ENCODE measurements at places on chromosomes 12 and 14.

- DNase-seq, result peak; percentile 50
Measured at GRCh38 chr14:54730156-54730961, 163.4 kb downstream of the SAMD4A start.

DNA sequence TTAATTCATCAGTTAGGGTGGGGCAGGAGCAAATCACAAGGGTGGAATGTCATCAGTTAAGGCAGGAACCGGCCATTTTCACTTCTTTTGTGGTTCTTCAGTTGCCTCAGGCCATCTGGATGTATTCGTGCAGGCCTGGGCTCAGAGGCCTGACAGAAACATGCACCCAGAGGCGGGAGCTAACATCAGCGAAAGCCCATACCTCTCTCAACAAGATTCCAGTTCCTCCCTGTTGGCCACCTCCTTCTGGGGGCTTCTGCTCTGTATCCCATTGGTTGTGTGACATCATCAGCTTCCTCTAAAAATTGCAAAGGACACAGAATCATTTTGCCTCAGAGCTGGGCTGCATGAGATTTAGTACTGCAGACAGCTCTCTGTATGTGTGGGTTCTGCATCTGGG lies 134.3 kb downstream of the ZNF664 start:
- no peak for DNase-seq

DNA sequence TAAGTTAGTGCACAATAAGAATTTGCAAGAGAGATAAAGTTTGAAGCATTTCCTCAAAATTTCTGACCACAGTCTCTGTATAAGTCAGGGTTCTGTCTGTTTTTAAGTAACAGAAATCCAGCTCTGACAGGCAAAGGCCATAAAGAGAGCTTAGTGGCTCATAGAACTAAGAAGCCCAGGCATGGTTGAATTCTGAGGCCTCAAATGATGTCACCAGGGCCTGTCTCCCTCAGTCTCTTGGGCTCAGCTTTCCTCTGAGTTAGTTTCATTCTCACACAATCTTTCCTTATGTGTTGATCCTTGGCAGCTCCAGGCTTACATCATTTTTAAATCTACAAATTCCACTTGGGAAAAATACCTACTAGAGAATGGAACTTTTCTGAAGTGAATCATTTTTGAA lies 173.4 kb upstream of the ATP2B1 start:
- DNase-seq, result no peak

- DNase-seq, result peak; percentile 83
Measured at GRCh38 chr12:117155278-117156060, 34.8 kb downstream of the FBXO21 start.

DNA sequence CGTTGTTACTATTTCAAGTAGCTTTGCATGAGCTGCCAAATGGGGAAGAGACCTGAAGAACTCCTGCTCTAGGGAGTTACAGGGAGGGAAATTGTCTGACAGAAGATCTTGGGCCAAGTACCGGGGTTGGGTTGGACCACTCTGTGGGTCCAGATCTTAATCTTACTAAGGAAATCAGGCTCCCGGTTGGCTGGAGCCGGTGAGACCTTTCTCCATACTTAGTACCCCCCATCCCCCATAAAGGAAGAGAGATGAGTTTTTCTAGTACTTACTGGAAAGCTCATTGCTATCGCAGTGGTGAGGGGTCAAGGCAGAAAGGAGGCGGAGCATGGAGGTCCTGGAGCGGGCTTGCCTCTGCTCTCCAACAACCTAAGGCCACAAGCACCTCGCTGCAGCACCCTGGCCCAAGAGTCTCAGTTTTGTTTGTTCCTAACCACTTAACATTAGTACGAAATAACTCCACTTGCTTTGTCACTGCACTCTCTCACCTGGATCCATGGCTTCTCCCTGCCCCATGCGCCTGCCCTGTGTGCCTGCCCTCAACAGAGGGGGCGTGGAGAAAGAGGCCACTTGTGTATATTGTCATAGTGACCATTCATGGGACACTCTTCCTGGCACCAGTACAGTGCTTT lies 6.8 kb upstream of the UNC119B start:
- no peak for DNase-seq

GRCh38 chr14:72745991-72746980 lies 147.6 kb downstream of the DPF3 start:
- no peak for DNase-seq

DNA sequence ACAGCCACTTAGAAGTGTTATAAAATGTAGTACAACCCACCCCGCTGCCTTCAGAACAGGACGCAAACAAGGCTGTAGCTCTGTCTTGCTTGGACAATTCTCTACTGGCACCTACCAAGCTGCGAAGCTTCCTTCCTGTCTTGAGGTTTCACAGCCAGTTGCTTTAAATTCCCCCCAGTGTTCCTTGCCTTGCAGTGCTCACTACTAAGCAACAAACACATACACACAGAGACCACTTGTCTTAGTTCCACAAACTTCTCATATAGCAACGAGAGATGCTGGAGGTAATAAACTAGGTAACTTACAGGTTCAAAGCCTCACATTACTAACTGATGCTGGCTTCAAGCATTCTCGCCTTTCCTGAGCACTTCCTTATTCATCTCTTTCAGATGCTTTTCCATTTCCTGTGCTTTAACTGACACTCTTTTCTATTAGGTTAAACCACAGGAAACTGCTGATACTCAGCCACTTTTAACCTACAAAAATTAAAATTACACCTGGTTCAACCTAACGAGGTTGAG lies 91.5 kb upstream of the PTGDR start:
- peak; percentile 14 for DNase-seq

- no peak for DNase-seq
Measured at GRCh38 chr14:51939755-51940301, 49.5 kb upstream of the RTRAF start.

DNA sequence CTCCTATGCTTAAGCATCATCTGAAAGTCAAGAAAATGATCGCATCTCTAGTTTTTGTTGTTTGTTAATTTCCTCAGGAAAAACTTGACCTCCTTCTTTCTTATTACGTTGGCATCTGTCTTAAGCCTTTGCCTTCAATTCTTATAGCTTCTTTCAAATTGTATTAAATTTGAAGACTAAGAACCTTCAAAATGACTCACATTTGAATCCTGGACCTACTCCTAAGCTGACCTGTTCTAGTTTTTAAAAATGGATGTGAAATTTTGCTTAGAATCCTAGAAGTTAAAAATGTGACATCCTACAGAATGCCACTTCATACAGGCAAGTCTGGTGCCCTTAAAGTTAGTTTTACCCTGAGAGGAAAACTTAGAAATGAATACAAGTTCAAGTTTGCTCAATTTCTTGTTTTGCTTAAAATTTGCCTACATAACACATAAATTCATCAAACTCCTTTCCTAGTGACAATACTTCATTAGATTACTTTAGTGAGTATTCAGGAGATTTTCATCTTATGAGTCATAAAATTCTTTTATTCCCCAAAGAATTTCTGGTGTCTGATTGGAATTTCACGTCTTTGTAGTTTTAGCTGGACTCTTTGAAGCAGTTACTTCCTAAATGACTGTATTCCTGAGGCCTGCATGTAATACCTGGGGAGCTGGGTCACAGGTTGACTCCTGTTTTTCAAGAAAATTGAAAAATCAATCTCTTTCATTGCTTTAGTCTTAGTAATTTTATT lies 152.3 kb downstream of the MSRB3 start:
- no peak for DNase-seq

DNA sequence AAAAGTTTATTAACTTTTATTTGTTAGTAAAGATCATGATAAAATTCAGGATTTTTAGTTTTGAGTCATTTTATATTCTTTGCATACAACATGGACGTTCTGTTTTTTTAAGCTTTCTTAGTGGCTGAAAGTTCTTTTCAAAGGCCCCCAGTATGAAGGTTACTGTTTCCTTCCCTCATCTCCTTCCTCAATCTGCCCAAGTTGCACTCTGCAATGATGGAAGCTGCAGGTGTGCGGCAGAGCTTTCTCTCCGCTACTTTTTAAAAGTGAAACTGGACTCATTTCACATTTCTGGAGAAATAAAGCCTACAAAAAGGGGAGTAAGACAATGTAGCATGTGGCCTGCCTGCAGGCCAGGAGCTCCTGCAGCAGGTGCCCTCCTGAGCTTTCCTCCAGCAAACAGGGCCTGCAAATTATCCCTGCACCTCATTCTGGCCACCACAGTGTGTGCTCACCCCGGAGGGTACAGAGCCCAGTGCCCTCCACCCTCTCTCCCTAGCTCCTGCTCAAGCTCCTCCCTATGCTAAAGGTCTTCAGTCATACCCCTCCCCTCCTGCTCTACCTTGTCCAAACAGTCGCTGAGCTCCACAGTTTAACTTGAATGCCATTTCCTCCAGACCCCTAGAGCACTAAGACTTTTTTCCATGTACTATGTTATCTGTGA lies 78.9 kb downstream of the SETD3 start:
- DNase-seq, result no peak

DNA sequence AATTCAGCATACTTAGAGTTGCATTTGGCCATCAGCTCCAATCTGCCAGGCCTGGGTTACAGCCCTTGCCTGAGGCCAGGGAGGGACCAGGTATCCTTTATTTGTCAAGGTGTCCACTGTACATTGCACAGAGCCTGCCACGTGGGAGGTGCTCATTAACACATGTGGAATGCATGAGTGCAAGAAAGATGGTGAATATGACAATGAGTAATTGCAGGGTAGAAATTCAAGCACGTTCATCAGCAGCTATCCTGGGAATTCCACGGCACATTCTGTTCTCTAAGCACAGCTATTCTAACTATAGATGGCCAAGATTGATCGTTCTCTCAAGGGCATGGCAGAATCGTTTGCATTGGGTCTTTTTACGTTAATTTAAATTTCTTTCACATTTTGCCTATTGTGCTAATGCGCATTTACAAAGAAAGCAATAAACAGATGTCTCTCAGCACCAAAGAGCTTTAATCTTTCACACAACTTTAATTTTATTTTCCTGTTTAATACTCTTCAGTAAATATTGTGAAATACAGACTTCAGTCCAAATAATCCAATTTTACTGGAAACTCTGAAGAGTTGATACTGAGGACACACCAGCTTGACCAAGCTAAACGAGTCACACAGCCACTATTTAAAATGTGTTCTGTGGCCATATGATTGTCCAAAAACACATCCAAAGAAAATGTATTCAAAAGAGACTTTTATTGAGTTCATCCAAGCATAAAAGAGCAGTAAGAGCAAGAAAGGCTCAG lies 1025.7 kb upstream of the TMEM132C start:
- DNase-seq, result no peak

- DNase-seq, result no peak
Measured at GRCh38 chr14:79076428-79076827, 906.3 kb downstream of the NRXN3 start.

GRCh38 chr14:83958359-83958758 lies 1571.6 kb upstream of the FLRT2 start:
- no peak for DNase-seq

DNA sequence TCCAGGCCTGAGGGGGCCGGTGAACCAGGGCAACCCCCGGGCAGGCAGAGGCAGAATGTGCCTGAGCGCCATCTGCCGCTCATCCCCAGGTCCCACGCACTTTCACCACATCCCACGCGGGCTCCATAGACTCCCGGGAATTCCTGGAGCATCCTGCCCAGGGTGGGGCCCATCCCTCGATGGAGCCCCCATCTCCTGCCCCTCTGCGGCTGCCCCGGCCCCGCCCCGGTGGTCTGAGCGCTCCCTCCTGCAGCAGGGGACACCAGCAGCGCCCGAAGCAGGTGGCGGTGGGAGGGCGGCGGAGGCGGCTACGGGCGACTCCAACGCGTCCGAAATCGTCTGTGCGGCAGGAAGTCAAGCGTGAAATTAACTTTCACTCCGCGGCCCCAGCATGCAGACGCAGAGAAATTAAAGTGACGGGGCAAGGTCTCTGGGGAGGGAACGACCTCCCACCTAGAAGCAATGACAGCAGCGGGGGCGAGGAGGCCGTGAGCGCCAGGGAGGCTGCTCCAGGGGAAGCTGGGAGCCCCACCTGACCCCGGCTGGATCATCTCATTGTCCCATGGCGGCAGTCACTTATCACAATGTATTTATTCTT lies 122.2 kb downstream of the NCOR2 start:
- DNase-seq, result no peak

GRCh38 chr14:75301666-75302325 lies 23.2 kb downstream of the FOS start:
- peak; percentile 53 for DNase-seq

GRCh38 chr12:63038713-63039100 lies 103.8 kb upstream of the PPM1H start:
- no peak for DNase-seq

DNA sequence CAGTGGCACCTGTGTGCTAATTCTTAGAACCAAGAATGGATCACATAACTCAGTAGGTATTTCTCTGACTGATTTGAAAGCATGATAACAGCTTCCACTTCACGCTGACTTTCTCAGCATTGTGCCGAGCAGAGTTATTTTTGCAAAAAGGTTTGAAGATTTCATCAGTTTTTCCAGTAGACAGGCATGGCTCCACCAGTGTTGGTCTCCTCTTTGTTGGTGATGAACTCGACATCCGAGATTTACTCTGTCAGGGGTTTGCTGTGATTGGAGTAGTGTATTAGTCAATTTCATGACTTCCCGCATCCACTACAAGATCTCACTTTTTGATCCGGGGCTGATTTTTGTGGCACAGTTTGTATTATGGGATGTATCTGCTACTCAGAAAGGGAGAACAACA lies 85.3 kb downstream of the PRKCH start:
- no peak for DNase-seq

DNA sequence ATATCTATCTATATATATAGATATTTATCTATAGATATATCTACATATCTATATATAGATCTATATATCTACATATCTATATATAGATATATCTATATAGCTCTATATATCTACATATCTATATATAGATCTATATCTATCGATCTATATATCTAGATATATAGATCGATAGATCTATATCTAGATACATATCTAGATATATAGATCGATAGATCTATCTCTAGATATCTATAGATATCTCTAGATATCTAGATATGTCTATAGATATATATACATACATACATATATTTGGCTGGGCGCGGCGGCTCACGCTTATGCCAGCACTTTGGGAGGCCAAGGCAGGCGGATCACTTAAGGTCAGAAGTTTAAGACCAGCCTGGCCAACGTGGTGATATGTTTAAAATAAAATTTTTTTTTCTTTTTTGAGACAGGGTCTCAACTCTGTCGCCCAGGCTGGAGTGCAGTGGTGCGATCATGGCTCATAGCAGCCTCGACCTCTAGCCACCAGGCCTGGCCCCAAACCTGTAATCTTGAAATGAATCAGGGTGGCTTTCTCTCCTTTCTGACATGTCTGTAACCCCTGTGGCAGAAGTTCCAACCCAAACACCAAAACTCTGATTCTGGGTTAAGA lies 18.1 kb downstream of the ARPC3 start:
- DNase-seq, result peak; percentile 19

DNA sequence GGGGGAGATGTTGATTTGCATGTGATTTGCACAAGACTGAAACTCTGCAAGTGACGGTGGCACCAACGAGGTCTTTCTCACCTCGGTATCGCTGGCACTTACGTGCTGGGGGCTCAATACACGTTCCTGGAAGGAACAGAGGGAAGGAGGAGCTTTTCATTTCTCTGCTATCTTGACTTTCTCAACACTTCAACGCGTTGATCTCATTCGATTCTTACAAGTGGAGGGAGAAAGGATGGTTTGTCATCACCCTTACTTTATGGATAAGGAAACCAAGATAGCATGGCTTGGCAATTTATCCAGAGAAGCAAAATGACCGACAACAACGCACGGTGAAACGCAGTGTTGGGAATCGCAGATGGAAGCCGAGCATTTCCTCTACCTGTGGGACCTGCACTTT lies 87.3 kb upstream of the RFLNA start:
- no peak for DNase-seq
